ENCODE measurements at places on chromosomes 2 and 18. TPM values are rescaled to one million over a fixed set of nuclear protein-coding genes. Genes with fewer than 3 reads are reported as not detected.

- no peak overlapping the region for H3K4me3 ChIP-seq
- no peaks in the 10 kb centered on the region for H3K36me3 ChIP-seq
- H3K4me1 ChIP-seq = peaks cover 6% of the 10 kb centered on the region
- no peak overlapping the region for H3K27ac ChIP-seq
- no peak for DNase-seq
Observed at GRCh38 chr18:3319399-3319798, 57.5 kb downstream of the MYL12B start.

UGT1A3 gene
- total RNA-seq = not detected

DNA sequence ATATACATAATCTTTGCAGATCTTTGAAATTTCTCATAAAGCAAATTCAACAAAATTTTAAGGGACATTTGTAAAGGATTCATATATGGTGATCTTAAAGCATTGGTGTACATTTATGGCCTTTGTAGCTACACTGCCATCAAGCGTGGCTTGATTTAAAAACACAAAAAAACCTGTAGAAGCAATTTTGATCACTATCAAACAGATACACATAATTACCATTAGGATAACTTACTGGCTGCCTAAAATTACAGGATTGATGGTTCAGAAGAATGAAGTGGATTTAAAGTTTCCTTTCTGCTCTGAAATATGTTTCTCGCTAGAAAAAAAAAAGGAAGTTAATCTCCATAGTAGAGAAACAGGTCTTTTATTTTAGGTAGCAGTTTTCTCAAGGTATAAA, 31.4 kb downstream of the MAPRE2 start:
- no peaks in the 10 kb centered on the region for H3K27me3 ChIP-seq
- H3K27ac ChIP-seq = no peak overlapping the region
- H3K4me1 ChIP-seq = peaks cover 2% of the 10 kb centered on the region
- peaks cover 10% of the 10 kb centered on the region for H3K36me3 ChIP-seq
- no peak overlapping the region for H3K4me3 ChIP-seq

DNA sequence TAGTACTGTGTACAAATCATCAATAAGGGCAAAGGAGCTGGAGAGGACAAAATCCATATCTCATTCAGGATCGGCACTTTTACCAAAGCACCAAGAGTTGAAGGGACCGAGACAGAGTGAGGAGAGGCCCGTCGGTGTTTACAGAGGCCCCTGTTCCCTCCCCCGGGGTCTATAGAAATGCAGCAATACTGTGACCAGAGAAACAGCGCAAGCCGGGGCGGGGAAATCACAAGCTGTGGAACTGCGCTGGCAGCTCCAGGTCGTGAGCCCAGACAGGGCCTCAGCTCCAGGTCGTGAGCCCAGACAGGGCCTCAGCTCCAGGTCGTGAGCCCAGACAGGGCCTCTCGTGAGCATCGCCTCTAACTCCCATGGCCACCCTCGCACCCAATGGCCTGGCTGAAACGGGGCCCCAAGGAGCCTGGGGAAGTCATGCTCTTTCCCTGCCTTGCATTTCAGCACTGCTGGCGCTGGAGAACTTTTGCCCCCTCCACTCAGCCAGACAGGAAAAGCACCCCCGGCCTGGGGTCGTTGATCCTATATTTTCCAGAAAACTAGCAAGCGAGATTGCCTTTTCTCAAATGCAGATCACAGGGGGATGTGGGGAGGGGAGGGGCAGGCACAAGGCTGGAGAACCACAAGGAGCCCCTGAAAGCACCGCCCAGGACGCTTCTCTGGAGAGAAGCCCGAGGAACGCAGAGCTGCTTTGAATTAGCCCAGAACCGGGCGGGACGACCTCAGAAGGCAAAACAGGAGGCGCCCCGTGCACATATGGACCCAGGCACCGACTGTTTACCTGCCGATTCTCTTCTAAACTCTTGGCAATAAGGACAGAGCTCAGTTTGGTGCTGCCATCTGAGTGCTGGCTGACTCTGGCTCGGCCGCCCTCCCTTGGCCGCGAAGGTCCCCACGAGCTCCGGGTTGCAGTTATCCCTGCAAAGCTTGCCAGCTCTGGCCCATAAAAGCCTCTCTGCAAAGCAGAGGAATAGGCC, 223.7 kb downstream of the ACKR3 start:
- peaks cover 33% of the 10 kb centered on the region for H3K27me3 ChIP-seq
- H3K36me3 ChIP-seq = no peaks in the 10 kb centered on the region
- no peak overlapping the region for H3K4me3 ChIP-seq

DNA sequence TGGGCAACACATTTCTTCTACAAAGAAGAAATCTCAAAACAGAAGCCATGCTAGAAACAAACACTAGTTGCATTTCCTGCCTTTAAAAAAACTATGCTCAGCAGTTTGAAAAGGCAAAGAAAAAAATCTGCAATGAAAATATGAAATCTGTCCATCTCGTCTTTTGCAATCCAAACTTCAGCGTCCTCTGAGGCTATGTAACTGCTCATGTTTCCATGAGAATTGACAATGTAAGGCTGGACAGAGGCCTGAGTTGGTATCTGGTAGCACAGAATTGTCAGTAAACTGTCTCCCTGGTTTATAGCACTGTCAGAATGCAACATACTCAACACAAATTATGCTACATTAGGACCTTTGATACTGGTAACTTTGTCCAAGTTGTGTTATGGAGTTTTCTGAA, 429.9 kb downstream of the ARHGAP15 start:
- no peaks in the 10 kb centered on the region for H3K27me3 ChIP-seq
- no peaks in the 10 kb centered on the region for H3K36me3 ChIP-seq
- DNase-seq = no peak
